Fibroblast of skin of scalp (primary cell): ENCODE measurements at places on chromosomes 5 and 9.

DNA sequence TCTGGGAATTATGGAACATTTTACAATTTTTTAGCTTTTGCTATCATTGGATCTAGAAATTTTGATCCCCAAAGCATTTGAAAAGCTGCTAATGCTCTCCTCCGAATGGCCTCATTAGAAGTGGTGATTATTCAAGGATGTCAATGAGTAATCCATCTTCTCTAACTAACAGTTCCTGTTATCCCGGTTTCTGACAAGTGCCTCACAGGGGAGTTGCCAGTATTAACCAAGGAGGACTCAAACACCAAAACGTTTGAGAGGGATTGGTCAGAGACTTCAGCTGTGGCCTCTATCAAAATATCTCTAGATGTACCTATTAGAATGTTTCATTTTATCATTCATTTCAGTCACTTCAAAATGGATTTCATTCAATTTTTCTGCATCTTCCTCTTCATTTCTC lies 208.3 kb upstream of the ITGA1 start:
- DNase-seq = no peak

GRCh38 chr9:133042676-133043075 lies 11.9 kb downstream of the GTF3C5 start:
- no peak for DNase-seq

DNA sequence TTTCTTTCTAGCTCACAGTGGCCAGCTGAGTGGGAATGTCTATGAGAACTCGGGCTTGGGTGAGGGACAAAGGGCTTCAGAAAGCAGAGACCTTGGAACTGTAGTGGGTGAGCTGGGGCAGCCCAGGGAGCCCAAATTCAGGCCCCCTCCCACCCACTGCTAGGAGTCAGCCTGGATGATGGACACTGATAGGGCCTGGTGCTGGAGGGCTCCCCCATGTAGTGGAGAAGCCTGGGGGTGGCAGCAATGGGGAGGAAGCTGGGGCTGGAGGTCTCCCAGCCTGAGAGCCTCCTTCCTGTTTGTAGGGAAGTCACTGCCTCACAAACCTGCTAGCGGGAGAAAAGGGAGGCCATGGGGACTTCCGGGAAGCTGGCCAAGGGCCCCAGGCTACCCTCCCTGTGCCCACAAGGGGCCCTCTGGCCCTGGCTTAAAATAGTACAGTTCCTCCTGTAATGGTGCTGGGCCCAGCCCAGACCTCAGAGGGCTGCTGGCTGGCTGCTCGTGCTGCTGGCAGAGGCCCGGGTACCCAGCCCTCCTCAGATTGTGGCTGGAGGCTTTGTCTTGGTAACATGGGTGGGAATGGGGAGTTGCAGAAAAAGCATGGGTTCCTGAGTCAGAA lies 6.3 kb upstream of the NR5A1 start:
- DNase-seq = no peak

DNA sequence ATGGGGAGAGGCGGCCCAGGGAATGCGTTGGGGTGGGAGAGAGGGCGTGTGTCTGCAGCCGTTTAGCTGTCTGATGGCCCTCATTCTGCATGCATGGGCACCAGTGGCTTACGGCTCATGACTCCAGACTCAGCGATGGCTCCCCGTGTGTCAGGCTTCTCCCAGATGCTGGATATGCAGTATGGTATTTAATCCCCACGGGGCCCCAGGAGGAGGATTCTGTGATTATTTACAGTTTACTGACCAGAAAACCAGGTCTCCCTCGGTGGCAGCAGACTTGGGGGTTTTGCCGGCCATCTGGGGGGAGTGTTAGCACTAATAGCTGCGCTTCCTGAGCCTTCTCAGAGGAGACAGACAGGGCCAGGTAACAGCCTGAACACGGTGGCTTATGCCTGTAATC lies 4.3 kb downstream of the PRDM12 start:
- DNase-seq = no peak

DNA sequence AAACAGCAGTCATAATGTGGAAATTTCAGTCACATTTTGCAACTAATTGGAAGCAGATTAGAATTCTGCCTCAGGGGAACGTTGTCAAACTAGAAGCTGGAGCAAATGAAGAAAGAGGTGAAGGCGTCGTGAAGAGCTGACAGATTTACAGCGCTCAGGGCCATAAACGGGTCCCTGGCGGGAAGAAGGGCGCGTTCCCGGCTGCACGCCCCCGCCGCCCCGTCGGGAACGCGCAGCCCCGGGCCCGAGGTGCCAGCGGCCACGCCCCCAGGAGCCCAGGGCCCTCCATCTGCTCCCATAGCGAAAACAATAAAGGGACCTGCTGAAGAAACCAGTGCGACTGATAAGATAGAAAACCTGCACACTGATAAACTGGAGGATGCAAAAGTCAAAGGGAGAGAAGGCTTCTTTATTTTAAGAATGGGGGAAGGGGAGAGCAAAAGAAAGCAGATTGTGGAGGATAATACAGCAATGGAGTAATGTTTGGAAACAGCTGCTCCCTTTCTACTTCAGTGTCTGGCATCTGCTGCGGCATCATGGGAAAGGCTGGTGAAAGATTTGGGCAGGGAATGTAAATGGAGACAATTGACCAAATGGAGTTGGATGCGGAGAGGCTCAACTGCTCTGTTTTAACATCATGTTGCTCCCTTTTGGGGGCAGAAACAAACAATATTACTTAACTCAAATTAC lies 11.1 kb downstream of the ZNF608 start:
- peak; percentile 87 for DNase-seq

GRCh38 chr9:36135741-36136271 lies 727 bp upstream of the GLIPR2 start:
- no peak for DNase-seq

DNA sequence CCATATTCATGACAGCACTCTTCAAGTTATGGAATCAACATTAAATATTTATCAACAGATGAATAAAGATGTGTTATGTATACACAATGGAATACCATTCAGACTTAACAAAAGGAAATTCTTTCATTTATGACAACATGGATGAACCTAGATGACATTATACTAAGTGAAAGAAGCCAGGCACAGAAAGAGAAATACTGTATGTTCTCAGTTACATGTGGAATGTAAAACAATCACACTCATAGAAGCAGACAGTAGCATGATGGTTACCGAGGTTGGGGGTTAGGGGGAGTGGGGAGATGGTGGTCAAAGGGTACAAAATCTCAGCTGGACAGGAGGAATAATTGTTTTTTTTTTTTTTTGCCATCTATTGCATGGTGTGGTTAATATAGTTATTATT lies 431.9 kb downstream of the DMAC1 start:
- no peak for DNase-seq

- peak; percentile 54 for DNase-seq
Measured at GRCh38 chr5:130168211-130168610, 263.9 kb downstream of the CHSY3 start.

DNA sequence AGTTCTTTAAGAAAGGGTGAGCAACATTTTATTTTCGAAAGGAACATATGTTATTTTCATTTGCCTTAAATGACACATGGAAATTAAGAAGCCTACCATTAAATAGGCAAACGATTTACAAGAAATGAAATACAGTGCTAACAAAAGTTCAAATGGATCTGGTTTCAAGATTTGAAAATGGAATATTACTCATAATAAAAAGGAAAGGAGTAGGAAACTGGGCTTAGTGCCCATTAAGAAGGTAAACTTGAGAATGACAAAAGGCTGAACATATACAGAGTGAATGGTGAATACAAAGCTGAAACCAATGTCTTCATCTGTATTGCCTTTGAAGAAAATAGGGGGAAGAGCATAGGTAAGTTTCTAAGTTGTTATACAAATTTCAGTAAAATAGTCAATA lies 974.2 kb upstream of the C9orf72 start:
- DNase-seq = no peak

- peak; percentile 66 for DNase-seq
Measured at GRCh38 chr9:136283291-136284235, 20.3 kb downstream of the CCDC187 start.

DNA sequence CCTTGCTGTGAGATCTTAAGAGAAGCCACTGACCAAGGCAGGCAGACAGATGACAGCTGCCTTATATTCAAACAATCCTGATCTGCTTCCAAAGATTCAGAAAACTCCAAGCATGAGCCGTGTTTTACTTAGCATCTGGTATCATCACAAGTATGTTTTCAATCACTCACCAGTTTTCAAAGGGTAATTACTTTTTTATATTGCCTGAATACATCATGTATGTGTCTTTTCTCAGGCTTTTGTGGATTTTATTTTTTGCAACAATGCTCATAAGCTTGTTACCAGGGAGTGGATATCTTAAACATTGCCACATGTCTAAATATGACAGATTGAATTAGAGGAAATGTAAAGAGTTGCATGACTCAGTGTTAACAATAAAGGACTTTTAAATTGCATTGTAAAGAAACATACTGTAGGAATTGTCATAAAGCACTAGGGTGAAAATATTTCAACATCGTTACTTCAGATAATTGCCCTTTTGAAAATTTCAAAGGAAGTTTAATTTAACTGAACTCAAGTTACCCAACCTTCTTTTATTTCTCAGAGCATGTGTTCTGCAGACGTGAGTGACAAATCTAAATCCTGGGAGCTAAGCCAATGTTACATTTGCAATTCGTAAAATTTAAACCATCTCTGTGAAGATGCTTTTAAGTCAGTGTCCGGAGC lies 326.1 kb downstream of the PLK2 start:
- DNase-seq = peak; percentile 75

DNA sequence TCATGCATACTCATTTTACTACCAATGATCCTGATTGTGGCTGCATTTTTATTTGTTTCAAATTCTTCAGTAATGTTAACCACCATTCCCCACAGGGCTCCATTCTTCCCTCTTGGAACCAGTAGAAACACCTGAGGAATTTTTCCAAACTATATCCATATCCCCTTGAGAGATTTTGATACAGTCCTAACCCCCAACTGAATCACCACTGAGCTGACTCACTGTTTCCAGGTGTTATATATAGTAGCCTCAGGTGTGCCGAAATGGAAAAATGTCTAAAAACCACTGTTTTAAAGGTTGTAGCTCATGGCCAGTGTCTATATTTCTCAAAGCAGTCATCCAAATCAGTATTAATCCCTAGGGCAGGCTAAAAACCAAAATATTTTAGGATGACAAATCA lies 85.2 kb downstream of the MRPS27 start:
- DNase-seq = no peak

DNA sequence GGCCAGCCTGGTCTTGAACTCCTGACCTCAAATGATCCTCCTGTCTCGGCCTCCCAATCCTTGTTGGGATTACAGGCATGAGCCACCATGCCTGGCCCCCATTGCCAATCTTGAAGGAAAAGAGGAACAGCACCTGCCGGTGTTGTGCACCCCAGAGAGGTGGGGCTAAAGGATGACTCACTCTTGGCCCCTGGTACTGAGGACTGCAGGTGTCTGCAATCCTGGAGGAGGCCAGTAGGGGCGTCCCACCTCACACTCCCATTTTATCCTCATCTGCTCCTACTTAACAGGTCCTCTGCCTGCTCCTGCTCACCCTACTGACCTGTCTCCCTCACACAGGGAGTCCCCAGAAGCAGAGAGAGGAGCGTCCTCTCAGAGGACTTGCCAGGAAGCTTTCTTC lies 390.4 kb downstream of the ARHGEF28 start:
- no peak for DNase-seq

DNA sequence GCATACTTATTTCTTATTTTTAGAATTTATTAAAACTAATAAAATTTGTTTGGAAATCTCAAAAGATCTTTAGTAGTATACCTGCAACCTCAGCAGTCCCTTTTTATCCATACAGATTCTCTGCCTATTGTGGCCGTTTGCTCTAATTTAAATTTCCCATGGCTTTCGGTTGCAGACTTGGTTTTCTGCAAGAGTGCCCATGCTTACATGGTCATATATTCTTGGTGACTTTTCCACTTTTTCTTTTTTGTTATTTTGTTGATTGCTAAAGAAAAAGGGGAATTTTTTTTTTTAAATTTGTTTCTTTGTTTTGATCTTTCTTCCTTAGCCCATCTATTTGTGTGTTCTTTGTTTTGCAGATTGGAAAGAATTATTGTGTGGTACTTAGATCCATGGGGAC lies 20.6 kb downstream of the ZCCHC7 start:
- DNase-seq = no peak

DNA sequence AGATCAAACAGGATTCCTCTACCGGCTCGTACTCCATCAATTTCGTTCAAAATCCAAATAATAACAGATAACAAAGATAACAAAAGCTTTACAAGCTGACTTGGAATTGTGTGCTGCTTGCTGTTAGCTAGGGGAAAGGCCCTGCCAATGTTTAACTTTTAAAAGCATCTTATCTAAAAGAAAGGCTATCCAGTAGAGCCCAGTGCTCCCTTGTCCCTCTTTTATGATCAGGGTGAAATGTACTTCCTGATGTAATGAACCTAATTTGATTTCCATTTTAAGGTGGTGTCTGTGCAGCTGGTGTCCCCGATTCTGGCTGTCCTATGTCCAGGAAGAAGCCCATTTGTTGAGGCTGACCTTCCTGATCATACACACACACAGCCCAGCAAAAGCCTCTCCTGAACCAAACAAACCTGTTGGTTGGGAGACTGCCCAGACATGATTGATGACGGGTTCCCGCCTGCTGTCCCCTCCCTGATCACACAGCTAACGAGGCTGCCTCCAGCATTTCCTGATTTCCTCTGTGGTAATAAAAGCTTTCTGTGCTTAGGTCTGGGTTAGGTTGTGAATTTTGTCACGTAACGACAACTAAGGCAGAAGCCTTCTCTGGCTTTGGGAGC lies 54.1 kb downstream of the PWWP2A start:
- no peak for DNase-seq

GRCh38 chr5:115500225-115500624 lies 44.4 kb downstream of the FEM1C start:
- DNase-seq = no peak

GRCh38 chr5:170181902-170182301 lies 50.9 kb upstream of the C5orf58 start:
- DNase-seq = no peak

DNA sequence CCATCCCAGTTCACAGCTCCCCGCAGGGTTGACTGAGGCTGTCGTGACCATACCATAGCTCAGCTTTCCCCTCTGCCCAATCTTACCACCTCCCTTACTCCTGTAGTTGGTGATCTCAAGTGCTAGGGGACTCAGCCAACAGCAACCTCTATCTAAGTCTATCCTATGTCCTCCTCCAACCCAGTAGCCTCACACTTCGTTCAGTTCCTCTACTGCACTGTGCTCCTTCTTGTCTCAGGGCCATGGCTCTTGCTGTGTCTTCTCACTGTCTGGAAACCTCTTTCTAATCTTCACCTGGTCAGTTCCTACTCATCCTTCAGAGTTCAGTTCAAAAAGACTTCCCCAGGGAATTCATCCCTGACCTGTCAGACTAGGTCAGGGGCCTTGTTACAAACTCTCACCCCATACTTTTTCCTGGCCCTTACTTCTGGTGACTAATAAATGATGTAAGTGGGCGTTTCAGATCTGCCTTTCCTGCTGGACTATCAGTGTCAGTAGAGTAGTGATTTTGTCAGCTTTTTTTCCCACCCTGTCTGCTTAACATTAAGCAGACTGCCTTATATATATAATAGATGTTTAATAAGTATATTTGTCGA lies 53.6 kb upstream of the NR3C1 start:
- DNase-seq = peak; percentile 42
